Tibial nerve (tissue), 4 donors: ENCODE measurements at places on chromosomes 1 and 21. TPM values are rescaled to one million over a fixed set of nuclear protein-coding genes. Genes with fewer than 3 reads are reported as not detected.

DNA sequence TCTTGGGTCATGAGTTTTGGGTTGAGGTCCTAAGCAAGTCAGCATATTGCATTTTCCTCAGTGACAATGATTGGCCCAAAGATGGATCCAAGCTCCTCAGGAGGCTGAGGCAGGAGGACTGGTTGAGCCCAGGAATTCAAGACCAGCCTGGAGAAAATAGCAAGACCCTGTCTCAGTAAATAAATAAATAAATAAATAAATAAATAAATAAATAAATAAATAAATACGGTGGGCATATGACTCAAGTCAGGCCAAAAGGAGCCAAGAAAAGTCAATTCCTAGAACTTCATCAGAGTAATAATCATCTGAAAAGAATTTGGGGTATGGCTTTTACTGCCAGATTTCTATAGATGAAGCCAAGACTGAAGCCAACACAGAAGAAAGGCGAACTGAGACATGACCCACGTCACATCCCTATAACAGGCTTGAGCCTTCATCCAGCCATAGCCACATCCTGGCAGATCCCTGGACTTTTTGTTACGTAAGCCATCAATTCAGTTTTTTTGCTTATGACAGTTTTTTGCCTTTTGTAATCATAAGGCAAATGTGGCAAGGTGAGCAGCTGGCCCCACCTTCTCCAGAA, 88.5 kb upstream of the NFASC start:
- H3K4me1 ChIP-seq, result no peaks in the 10 kb centered on the region
- no peak for DNase-seq
- no peaks in the 10 kb centered on the region for H3K36me3 ChIP-seq
- H3K27me3 ChIP-seq, result no peaks in the 10 kb centered on the region

COL6A1 gene
- total RNA-seq, result 494 TPM

DNA sequence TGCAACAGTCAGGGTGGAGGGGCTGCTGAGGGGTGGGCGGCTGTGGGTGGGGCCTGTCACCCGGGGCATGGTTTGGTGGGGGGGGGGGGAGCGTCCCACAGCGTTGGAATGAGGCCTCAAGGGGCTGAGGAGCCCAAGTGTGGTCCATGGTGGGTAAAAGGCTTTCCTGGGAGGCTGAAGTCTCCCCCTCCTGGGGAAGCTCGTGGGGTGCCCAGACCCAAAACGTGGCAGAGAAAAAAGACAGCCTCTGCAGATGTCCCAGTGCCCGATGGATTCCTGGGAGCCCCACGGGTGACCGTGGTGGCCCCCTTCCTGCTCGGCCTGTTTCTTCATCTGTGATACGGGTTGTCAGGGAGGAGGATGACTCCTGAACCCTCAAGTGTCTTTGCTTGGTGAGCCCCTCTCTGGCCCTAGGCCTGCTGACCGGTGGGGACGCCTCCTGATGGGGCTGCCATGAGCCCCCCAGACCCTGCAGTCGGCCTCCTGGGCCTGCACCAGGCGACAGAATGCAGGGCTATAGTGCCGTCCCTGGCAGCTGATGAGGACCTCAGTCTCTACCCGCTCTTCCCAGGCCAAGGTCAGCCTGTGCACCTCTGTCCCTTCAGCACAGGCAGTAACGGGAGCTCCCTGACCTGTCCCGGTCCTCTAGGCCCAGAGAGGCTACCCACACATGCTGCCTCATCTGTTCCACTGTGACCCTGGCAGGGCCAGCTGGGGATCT, 1.1 kb downstream of the OBSCN start:
- H3K4me3 ChIP-seq, result no peak overlapping the region
- H3K4me1 ChIP-seq, result peaks cover 17% of the 10 kb centered on the region
- H3K27me3 ChIP-seq, result no peaks in the 10 kb centered on the region
- no peaks in the 10 kb centered on the region for H3K36me3 ChIP-seq
- DNase-seq, result no peak
- no peak overlapping the region for H3K27ac ChIP-seq

DNA sequence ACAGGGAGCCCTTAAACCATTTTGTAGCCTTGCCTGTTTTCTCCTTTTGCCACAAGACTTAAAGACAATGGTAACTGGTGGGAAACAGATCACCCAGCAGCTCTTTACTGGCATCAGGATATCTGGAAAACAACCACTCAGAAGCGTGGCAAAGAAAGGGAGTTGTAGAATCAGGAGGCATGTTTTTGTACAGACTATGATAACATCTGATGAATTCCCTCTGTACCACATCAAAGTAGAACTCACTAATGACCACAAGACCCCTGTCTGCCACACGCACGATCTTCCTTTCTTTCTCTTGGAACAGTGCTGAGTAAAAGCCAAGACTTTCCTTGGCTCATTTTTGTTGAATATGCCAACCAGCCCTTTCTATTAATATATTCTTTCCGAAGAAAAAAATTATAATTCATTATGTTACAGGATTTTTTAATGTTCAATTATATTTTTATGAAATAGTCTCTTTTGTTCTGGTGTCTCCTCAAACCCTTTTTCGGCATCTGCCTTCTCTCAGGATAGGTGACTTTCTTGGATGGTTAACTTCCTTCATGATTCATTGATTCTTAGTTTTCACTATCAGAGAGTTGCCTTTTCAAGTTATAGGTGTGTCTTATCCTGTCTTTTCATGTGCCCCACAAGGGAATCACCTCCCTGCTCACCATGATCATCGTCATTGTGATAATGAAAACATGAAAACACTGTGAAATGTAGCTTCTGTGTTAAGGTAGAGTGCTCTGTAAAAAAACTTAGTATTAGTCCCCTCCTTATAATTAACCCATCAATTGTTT, 7.9 kb upstream of the PHGDH start:
- no peak overlapping the region for H3K4me3 ChIP-seq
- H3K4me1 ChIP-seq, result no peaks in the 10 kb centered on the region
- H3K36me3 ChIP-seq, result no peaks in the 10 kb centered on the region
- no peak for DNase-seq
- no peaks in the 10 kb centered on the region for H3K27me3 ChIP-seq

LHX8 gene
- total RNA-seq, result not detected

RCSD1 gene
- total RNA-seq, result 11.6 TPM

GRCh38 chr1:45340816-45341466, 701 bp upstream of the MUTYH start:
- peaks cover 17% of the 10 kb centered on the region for H3K4me1 ChIP-seq
- no peak for DNase-seq
- no peaks in the 10 kb centered on the region for H3K27me3 ChIP-seq
- H3K36me3 ChIP-seq, result peaks cover 6% of the 10 kb centered on the region

DNA sequence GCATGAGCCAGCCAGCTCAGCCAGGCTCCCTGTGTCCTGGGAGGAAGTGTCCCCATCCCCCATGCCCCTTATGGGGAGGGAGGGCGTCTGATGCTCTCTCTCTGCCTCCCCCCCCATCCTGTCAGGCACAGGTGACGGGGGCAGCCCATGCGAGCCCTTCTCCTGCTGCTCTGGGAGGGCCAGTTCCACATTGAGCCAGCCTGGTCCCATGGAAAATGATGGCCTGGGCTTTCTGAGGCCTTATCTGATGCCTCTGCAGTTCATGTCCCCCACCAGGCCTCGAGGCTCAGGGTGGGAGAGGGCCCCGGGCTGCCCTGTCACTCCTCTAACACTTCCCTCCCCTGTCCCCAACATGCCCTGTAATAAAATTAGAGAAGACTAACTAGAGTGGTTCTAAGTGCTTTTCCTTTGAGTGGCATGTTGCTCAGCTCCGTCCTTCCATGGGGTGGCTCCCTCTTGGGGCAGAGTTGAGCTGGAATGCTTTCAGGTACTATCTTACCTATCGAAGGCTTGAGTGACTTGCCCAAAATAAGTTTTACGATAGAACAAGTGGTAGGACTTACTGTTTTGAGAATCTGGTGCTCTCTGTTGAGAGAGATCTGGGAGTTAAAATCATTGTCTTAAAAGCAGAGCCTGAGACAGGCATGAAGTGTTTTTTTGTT, 1.8 kb upstream of the MTFR1L start:
- DNase-seq, result no peak
- no peak overlapping the region for H3K4me3 ChIP-seq
- no peaks in the 10 kb centered on the region for H3K27me3 ChIP-seq
- no peak overlapping the region for H3K27ac ChIP-seq
- H3K36me3 ChIP-seq, result no peaks in the 10 kb centered on the region

DNA sequence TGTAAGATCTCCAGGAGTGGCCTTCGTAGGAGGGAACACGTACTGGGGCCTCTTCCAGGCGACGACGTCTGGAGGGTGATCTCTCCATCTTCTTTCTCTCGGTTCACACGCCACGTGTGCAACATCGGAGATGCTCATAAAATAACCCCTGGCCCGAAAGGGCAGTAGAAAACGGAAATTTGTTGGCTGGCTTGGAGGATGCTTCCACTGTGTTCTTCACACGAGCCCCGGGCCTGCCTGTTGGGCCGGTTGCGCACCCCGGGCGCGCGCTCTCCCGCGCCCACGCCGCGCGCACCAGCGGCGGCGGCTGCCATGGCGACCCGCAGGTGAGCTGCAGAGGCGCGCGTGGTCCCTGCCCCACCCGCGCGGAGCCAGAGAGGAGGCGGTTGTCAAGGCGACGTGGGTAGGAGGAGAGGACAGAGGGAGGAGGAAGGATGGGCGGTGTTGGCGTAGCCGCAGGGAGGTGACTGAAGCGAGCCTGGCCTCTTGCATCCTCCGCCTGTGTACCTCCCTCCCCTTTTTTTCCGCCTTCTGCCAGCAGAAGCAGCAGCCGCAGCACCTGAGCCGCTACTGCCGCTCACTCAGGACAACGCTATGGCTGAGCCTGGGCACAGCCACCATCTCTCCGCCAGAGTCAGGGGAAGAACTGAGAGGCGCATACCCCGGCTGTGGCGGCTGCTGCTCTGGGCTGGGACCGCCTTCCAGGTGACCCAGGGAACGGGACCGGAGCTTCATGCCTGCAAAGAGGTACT, at the start of gene ELAPOR1:
TSS of gene ELAPOR1 (plus strand) at position 526 of the 752 bp plus-strand sequence. CDS start at position 595, 69 bp downstream.
- H3K36me3 ChIP-seq, result no peaks in the 10 kb centered on the region
- H3K4me3 ChIP-seq, result peak within 1 kb of the TSS; percentile 33
- no peak for DNase-seq
- peaks cover 13% of the 10 kb centered on the region for H3K4me1 ChIP-seq
- no peaks in the 10 kb centered on the region for H3K27me3 ChIP-seq
- no peak within 1 kb of the TSS for H3K27ac ChIP-seq

FAM78B gene
- total RNA-seq, result 5.1 TPM

DNA sequence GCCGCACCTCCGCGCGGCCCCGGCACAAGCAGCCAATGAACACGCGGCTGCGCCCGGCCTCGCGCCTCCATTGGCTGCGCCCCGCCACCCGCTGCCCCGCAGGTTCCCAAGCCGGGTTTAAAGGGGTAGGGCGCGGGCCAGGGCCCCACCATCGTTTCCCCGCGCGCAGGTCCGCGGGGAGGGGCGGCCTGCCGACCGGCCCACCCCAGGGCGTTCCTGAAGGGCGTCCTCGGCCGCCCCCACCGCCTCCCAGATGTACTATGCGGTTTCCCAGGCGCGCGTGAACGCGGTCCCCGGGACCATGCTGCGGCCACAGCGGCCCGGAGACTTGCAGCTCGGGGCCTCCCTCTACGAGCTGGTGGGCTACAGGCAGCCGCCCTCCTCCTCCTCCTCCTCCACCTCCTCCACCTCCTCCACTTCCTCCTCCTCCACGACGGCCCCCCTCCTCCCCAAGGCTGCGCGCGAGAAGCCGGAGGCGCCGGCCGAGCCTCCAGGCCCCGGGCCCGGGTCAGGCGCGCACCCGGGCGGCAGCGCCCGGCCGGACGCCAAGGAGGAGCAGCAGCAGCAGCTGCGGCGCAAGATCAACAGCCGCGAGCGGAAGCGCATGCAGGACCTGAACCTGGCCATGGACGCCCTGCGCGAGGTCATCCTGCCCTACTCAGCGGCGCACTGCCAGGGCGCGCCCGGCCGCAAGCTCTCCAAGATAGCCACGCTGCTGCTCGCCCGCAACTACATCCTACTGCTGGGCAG, at the start of gene OLIG1:
TSS of gene OLIG1 (plus strand) at position 148 of the 750 bp plus-strand sequence. CDS start at position 254, 106 bp downstream.
- H3K36me3 ChIP-seq, result no peaks in the 10 kb centered on the region
- H3K27me3 ChIP-seq, result no peaks in the 10 kb centered on the region
- H3K27ac ChIP-seq, result no peak within 1 kb of the TSS
- peak within 1 kb of the TSS; percentile 52 for H3K4me3 ChIP-seq

GRCh38 chr1:97726386-97726785, 194.4 kb downstream of the DPYD start:
- H3K4me1 ChIP-seq, result no peaks in the 10 kb centered on the region
- no peak for DNase-seq
- no peaks in the 10 kb centered on the region for H3K36me3 ChIP-seq
- no peaks in the 10 kb centered on the region for H3K27me3 ChIP-seq
